Stimulated activated naive CD4-positive, alpha-beta T cell (primary cell): ENCODE measurements at places on chromosomes 7 and 10.

GRCh38 chr7:27394871-27395270, 152.3 kb downstream of the EVX1 start:
- DNase-seq, result no peak

DNA sequence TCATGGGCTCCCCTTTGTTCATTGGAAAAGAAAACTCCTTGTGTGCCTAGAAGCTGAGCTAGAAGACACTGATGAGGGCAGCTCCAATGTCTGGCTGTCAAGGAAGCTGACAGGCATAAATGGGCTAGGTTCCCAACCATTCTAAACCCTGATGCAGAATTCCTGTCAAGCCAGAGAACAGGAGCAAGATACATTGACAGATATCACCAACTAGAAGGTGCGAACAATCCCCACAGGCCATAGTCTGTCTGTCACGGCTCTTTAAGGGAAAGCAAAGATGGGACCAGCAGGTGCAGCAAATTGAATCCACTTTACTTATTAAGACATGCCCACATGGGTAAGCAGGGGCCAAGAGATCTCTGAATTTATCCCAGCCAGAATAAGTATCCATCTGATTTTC, 617.9 kb upstream of the POT1 start:
- DNase-seq, result no peak

DNA sequence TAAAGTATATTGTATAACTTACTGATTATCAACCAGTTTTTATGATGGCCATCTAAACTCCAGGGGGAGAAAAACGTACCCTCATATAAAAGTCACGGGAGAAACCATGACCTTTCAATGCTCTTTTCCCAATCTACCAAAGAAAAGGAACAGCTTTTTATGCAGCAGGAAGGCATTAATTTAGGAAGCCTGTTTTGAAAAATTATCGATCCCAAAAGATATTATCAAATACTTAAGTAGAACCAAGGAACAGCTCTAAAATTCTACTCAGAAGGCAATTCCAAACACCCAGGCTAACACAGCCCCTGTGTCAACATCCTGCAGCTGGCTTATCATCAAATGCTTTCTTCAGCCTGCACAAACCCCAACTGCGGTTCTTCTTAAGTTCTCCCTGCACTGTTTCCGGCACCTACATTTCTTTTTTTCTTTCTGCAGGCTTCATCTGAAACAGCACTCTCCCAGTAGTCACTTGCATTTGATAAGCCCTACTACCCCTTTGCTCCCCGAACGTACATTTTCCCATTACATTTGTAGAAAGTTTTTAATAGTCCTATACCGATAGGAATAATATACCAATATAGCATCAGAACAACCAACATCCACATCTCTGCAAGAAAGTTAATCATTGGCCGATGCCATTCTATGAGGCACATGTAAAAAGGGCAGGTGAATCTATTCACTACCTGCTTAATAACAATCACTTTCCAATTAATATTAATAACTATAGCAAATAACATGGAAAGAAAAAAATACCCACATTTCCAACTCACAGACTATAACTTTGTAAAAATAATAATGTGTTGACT, 47.9 kb downstream of the PIP4K2A start:
- peak; percentile 67 for DNase-seq

DNA sequence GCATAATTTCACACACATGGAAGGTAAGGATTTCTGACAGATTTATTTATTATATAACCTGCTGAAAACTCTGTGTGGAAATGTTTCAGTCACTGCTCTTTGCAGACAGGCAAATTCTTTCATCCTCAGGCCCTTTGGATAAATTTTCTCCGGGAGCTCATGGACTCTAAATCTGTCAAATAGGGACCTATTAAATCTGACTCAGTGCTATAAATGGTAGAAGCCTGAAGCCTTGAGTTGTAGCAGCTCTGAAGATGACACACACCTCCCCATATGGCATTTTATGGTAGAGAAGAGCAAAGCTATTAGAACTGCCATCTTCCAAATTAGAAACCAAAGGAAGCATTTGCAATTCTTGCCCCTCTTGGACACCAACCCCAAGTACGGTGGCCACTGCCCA, 808.7 kb downstream of the XPNPEP1 start:
- no peak for DNase-seq

GRCh38 chr7:25949736-25950487, 202.1 kb upstream of the NFE2L3 start:
- DNase-seq, result no peak

GRCh38 chr10:78672918-78673317, 395.8 kb upstream of the ZMIZ1 start:
- no peak for DNase-seq

DNA sequence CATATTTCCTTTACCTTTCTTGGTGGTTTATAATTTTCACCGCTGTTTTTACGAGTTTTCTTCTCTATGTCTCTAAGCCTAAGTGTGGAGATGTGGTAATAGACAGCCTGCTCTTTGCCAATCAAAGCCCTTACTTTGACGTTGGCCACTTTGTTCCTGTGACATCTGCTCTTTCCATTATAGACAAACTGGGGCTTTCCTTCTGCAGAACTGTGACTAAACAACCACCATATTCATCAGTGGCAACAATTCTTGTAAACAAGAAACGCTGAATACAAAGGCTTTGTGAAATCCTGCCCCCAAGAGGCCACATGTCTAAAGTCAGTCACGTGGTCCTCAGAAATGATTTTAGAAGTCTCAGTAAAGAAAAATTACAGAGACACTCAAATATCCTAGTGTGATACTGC, 59.6 kb upstream of the CAPZA2 start:
- DNase-seq, result no peak

- DNase-seq, result no peak
These were observed 24.1 kb downstream of the GPAM start for GRCh38 chr10:112159469-112159868.

GRCh38 chr10:70815504-70816219, at the start of gene SGPL1:
SGPL1 (plus strand) TSS chr10:70815948; CDS start chr10:70816854, 906 bp downstream.
- peak; percentile 76 for DNase-seq

DNA sequence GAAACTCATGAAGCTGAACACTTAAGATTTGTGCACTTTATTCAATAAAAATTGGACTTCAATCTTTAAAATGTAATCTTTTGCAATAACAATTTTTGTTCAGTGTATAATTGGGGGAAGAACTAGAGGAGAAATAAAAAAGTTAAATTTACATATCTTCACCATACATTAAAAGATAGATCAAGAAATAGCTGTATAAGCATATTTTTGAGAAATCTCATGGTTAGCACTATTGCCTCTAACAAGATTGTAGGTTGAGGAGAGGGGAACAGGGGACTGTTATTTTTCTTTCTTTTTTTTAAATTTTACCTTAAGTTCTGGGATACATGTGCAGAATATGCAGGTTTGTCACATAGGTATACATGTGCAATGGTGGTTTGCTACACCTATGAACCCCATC, 5.3 kb downstream of the AMPH start:
- DNase-seq, result no peak

DNA sequence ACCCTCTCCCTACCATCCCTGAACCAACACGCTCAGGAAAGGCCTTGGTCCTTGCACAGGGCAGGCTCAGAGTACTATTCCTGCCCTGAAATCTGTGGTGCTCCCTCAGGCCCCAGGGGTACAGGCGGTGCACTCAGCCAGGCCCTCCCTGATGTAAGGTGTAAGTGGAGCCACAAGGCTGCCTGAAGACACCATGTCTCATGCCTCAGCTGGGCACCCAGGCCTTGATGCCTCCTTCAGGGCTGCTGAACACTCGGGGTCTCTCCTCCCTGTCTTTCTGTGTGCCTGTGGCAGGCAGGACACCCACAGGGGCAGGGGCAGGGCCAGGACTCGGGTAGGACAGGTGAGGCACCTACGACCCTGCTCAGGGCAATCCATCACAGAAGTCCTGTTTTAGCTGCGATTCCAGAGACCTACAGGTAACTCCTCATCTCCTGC, 22.9 kb upstream of the ANTXRL start:
- DNase-seq, result no peak

GRCh38 chr7:26723129-26723528, 141.3 kb downstream of the SKAP2 start:
- no peak for DNase-seq

DNA sequence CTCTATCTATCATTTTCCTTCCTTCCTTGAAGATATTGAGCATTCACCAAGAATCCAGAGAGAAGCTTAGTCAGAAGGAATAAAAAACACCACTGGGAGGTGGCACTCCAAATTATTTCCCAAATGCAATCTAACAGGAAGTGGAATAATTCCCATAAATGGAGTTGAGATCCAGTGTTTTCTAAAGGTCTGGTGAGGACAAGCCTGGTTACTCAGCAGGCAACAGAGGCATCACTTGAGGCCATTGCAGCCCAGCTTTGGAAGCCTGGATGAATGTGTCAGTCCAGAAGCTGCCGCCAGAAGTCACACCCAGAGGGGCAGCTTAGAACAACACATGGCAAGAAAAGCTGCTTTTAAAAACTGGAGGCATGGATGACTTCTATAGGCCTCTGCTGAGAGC, 288.9 kb upstream of the KLF6 start:
- no peak for DNase-seq

DNA sequence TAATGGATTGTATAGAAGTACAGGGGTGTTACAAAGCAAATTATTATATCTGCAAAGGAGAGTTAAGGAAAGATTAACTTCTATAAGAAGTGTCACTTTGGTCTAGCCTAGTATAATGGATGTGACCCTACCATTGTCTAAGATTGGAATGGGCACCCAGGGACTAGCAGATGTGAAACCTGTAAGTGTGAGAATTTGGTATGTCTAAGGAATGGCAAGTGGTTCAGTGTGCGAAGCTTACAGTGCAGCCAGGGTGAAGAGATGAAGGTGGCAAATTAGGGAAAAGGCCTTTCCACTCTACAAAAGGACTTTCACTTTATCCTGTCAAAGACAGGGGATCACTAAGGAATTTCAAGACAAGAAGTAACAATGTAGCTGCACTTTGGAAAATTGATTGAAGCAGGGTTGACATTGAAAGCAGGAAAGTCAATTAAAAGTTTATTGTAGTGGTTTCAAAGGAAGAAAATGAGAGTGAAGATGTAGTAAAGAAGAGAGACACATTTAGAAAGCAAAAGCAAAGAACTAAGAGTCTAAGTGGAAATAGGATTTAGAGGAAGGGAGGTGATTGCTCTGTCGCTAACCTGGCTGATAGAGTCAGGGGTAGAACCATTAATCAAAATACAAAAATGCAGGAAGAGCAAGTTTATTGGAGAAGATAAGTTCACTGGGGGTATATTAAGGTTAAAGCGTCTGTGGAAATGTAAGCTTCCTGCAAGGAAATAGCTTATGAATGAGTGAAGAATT, 47.4 kb downstream of the KCND2 start:
- no peak for DNase-seq

DNA sequence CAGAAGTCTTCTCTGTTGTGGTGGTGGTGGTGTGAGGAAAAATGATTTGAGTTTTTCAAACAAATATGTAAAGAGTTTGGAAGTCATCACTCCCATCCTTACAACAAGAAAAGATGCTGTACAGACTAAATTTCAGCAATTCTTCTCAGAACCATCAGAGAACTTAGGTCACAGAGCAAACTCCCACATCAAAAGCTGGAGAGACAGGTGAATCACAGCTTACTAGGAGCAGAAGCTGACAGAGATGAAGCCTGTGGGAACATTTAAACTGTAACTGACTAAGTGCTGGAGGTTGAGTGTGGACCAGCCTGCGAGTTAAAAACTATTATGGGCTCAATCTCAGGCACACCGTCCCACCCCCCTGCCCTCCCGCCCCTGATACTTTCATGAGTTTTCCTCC, 97.3 kb downstream of the AKR1D1 start:
- DNase-seq, result no peak

DNA sequence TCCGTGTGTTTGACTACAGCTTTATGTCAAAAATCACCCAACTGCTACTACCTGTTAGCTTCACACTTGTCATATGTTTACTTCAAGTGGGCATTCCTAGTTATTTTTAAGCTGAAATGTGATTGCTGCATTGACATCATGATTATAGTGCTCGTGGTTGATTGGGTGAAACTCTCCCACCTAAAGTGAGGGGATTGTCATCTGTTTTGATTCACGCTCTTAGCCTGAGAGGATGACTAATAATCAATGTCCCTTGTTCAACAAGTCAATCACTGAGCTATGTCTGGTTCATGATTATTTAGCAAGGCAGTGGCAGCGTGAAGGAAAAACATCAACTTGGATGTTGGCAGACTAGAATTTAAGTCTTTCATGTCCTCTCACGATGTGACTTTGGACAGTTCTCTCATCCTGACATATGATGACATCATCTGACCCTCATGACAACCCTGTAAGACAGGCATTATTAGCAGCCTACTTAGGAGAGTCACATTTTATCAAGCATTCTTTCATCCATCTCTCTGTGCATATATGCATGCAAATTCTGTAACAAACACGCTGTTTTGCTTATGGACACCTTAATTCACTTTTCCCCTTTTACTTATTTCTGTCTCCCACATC, 352.6 kb upstream of the ZMIZ1 start:
- DNase-seq, result no peak

DNA sequence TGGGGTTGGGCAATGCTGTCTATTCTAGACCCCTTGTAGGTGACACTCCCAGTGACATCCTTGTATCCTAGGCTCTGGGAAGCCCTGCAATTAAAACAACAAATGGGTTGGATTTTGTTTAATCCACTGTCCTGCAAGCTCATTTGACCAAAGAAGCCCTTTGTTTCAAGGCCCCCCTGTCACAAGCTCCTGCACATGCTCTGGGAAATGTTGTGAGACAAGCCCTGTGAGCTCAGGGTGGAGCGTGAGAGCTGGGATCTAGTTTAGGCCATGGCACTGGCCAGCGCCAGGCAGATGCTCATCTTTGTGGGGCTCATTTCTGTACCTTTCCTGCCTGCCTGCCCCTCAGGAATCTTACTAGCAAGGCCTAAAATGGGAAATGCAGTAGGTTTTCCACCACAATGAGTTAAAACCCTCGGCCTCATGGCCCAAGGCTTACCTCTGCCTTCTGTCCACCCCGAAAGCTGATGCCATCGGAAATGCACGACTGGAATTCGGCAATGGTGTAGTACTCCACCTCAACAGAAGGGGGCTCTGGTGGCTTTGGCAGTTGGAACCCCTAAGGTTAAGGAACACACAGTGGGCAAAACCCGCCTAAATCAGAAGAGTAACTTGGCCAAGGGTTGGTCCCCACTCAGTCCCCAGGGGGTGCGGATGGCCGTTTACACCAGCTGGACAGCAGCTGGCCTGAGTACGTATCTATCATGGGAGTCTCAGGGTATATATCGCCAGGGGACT, 112.0 kb downstream of the NEURL1 start:
- peak; percentile 50 for DNase-seq
